CD4-positive, alpha-beta T cell treated with Interleukin-4 for 1 hour (primary cell): ENCODE measurements at places on chromosomes 7 and 10.

DNA sequence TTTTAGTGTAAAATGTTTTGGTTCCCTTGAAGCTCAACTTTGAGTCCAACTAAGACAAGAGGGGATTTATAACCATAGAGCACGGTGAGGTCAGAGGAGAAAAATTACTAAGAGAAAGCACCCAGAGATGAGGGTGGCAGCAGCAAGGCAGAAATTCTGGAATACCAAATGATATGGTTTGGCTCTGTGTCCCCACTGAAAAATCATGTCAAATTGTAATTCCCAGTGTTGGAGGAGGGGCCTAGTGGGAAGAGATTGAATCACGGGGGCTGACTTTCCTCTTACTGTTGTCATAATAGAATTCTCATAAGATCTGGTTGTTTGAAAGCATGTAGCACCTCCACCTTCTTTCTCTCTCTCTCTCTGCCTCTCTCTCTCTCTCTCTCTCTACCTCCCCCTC is 19.4 kb upstream of the AKR1C1 start:
- no peak for DNase-seq

- no peak for DNase-seq
Measured at GRCh38 chr7:8363407-8364015, 69.9 kb upstream of the NXPH1 start.

DNA sequence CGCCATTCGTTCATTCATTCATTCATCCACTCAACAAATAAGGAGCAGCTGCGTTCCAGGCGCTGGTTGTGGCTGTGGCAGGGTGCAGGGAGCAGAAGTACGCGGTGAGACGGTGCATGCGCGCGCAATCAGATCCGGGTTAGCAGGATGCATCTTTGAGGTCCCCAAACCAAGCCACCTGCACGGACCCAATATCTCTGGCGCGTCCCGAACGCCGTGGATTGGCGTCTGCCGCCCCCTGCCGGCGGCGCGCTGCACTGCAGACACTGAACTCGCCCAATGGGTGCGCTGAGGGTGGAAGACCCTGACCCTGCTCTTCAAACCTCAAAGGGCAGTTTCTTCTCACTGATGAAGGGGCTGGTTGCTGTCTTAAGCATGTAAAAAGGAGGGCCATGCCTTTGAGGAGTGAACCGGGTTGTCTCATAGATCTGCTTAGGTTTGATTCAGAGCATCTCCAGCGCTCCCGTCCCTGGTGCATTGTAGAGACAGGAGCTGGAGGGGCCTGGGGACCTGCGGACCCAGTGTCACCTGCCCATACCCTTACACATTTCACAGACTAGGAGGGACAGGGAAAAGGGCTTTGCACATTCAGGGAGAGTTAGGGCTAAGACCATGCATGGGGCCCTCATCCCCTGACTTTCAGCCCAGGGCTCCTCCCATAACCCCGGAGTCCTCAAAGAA is 102.5 kb downstream of the RAMP3 start:
- DNase-seq, result peak; percentile 62

- no peak for DNase-seq
Measured at GRCh38 chr7:85774986-85775385, 588.1 kb upstream of the SEMA3D start.

GRCh38 chr7:97748482-97748881 is 16.6 kb downstream of the TAC1 start:
- no peak for DNase-seq

DNA sequence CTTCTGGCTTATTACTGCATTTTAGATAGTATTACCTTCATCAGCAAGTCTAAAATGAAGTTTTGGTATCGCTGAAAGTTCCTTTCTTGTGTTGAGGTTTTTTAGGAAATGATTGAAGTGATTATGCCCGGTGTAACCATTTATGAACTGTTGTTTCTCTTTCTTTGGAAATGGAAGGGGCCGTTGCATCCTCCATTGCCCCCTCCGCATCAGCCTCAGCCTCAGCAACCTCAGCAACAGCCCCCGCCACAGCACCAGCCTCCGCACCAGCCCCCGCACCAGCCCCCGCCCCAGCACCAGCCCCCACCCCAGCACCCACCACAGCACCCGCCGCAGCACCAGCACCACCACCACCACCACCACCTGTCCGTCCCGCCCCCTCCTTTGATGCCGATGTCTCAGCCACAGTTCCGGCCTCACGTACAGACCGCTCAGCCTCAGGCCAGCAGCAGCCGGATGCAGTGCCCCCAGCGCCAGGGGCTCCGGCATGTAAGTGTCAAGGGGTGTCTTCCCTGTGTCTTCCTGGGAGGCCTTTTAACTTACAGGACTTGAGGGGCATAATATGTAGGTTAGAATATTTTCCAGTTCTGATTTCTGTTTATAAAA is 72.6 kb downstream of the SHH start:
- peak; percentile 24 for DNase-seq

DNA sequence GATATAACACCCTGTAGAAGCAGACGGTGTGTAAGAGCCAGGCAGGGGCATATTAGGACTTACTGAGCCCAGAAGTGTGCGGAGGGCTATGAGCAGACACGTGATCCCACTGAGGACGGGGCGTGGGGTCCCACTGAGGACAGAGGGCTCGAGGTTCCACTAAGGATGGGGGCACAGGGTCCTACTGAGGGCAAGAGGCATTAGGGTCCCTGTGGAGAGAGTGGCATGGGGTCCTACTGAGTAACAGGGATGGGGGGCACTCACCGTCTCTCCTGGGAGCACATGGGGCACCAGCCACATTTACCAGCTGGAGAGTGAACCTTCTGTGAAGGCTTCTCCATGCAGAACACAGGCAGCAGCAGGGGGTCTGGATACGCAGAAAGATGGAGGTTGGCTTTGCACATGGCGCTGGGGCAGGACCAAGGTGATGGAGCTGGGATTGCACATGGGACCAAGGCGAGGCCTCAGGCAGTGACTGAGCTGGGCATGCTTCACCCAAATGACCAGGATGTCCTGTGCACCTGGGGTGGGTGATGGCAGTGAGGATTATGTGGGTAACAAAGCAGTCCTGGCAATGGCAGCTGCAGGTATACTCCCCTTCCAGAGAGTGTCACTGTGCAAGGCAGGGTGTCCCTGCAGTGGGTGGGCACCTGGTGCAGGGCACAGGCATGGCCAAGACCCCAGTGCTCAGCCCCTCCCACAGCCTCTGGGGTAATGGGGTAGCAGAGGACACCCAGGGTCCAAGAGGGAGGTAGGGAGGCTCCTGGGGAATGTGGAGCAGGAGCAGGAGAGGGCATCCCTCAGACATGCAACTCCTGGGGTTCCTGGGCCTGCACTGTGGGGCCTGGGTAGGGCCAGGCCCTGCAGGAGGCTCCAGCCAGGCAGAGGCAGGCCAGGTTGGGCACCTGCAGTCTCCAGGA is 278.1 kb downstream of the TCERG1L start:
- no peak for DNase-seq

DNA sequence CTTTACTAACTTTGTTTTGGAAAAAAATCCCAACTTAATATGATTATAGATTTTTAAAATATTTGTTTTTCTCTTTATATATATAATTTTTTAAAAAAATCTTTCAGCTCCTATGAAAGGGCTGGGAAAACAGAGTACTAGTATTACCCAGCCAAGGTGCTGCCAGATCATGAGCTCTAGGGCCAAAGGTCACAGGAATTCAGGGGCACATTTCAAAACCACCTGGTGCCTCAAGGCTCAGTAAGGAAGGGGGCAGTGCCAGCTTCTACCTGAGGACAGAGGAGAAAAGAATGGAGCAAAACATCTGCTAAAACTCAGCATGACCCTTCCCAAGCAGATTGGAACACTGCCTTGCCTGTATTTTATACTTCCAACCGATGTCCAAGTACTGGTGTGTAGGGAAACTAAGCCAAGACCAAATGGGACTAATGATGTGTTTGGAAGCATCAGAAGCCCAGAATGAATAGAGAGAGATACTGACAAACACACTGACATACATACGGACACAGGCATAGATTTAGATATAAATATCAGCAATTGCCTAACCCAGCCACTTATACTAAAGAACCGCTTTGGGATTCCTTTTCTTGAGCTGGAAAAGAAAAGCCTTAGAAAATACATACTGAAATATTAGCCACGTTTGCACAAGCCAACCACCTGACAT is 667.3 kb downstream of the PARD3 start:
- no peak for DNase-seq

DNA sequence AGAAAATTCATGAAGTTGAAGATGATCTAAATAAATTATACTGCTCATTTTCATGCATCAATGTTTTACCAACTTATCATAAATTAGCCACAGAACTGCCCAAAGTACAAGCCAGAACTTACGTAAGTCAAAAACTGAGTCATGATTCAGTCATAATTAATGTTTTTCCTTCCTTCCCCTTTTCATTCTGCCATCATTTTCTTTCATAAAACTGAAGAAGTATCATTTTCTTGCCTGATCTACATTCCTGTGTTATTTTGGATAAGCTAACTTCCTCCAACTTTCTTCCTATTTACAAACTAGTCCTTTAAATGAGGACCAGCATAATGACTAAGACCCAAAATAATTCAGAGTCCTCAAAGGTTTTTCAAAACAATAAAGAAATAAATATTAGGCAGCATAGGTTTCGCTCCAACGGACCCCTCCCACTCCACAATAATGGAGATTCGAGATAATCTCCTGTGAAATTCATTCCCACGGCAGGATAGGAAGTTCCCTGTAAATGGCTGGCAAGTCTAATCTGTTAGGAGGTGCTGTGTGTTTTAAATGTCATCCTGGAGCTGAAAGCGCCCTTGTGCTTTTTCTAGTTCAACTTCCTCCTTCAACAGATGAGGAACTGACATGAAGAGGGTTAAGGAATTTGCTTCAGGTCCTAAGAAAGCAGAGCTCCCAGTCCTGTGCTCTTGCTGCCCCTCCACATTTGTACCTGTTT is 218.9 kb downstream of the DOCK4 start:
- no peak for DNase-seq

- no peak for DNase-seq
Measured at GRCh38 chr10:110431659-110432058, 66.0 kb upstream of the DUSP5 start.

GRCh38 chr7:6653071-6654003 is 16.2 kb downstream of the ZNF316 start:
- no peak for DNase-seq

GRCh38 chr7:17126413-17127268 is 171.8 kb upstream of the AHR start:
- no peak for DNase-seq

- DNase-seq, result no peak
Measured at GRCh38 chr10:84140036-84140379, 699 bp downstream of the GHITM start.

- DNase-seq, result no peak
Measured at GRCh38 chr10:132563485-132564248, 26.1 kb downstream of the INPP5A start.

DNA sequence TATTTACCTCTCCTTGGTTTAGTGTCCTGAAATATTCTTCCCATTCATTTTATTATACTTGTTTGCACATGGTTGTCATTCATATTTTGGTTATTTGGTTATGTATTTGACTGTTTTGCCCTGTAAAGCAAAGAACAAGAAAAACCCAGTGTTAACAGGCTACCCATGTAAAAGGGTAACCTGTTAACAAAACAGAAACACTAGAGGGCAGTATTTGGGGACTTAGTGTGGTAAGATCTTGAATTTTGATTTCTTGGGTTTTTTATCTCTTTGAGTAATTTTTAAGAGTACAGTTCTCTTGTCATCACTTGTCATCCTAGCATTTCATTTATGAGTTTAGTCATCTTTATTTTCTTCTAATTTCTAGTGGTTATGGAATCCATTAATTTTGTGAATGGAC is 51.3 kb downstream of the POLL start:
- DNase-seq, result no peak

DNA sequence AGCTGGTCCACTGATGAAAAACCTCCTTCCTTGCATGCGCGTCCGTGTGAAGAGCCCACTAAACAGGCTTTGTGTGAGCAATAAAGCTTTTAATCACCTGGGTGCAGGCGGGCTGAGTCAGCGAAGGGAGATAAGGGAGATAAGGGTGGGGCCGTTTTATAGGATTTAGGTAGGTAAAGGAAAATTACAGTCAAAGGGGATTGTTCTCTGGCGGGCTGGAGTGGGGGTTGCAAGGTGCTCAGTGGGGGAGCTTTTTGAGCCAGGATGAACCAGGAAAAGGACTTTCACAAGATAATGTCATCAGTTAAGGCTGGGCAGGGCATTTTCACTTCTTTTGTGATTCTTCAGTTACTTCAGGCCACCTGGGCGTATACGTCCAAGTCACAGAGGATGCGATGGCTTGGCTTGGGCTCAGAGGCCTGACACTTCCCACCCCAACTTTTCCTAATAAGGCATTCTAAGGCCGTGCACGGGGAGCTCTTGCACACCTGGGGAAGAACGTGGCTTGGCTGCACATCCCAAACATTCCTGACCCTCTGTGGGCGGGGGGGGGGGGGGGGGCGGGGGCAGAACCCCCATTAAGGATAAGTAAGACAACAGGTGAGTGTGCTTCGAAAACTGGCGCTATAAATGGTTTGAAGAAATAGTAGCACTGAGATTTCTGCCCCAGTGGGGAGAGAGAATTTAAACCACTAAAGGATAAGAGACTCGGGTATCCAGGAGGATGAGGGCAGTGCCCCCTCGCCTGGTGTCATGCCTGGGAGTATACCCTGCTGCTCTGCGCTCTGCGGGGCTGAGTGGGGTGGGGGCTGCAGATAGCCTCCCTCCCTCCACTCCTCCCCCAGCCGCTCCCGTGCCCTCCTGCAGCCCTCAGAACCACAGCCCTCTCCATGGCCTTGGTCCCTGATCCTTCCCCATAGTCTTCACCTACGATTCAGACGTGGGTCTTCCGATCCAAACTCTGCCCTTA is 217.6 kb downstream of the MLLT10 start:
- DNase-seq, result no peak

DNA sequence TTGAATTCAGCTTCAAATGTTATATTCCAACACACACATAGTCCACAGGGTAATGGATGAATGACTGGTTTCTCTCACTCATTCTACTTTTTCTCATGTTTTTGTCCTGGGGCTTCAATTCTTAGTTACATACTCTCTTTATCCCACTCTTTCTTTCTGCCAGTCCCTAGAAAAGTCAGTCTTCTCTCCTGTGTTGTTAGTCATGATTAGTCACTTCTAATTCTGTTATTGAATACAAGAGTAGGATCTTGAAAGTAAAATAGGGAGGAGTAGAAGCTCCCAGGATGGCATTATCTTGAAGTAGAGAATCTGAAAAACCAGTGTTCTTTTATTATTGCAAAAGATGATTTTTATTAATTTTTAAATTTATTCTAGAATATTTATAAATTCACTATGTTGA is 45.5 kb upstream of the CALCR start:
- no peak for DNase-seq

DNA sequence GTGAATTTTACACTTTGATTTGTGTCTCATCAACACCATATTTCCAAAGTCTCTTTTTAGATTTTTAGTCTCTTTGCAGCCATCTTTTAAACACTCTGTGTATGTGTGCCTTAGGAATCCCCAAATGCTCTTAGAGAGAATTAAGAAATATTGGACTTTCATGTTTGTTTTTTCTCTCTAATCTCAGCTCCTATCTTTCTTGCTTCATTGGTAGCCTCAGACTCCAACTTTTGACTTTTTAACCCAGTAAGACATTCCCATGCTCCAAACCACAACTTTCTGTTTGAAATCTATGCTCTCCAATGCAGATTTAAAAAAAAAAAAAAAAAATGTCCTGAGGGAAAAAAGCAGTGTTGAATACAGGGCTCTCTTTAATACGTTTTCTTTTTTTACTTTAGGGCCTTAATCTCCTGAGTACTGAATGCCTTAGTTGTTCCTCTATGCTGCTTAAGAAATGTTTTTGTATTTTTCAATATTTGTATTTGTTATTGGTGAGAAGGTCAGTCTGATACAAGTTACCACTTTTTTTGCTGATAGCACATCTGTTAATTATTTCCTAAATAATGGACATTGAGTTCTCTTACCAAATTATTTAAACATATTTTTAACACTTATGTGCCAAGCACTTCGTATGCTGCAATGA is 489.9 kb downstream of the NXPH1 start:
- DNase-seq, result no peak

GRCh38 chr7:41085244-41085643 is 617.6 kb downstream of the INHBA start:
- no peak for DNase-seq
